ENCODE measurements at places on chromosomes 5 and 9.

DNA sequence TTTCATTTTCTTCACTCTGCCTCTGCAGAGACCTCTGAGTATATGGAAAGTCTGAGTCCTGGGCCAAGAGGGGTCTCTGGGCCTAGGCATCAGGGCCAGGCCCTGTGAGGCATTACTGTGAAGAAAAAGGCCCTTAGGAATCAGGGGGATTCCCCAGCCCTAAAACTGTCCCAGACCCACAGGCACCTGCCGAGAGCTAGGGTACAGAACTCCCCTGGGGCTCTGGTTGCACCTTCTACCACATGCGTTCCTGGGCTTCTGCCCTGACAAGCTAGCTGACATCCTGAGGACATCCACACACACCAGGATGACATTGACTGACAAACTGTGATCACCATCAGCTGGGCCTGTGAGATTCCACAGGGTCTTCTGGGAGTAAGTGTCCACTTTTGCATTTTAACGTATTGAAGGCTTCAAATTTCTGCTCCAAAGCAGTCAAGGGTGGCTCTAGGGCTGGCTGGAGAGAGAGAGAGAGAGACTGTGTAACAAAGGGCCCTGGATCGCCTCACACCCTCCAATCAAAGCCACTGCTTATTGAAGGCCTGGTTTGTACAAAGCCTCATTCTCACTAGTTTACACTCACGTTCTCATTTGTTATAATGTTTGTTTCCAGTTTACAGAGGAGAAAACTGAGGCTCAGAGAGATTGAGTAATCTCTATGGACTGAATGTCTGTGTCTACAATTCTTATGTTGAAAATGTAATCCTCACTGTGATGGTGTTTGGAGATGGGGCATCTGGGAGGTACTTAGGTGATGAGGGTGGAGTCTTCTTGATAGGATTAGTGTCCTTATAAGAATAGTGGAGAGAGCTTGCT, 45.1 kb downstream of the TGFBI start:
- DNase-seq: no peak

GRCh38 chr5:150263801-150264621, 25.6 kb downstream of the CAMK2A start:
- DNase-seq: no peak

GRCh38 chr5:1555011-1555807, 31.4 kb upstream of the LPCAT1 start:
- DNase-seq: no peak

- no peak for DNase-seq
Observed at GRCh38 chr9:2298217-2298616, 283.1 kb downstream of the SMARCA2 start.

- DNase-seq: peak; percentile 81
Observed at GRCh38 chr5:149549461-149550267, 1.6 kb downstream of the CSNK1A1 start.

GRCh38 chr5:176985516-176985915, 21.1 kb downstream of the UIMC1 start:
- DNase-seq: peak; percentile 76

DNA sequence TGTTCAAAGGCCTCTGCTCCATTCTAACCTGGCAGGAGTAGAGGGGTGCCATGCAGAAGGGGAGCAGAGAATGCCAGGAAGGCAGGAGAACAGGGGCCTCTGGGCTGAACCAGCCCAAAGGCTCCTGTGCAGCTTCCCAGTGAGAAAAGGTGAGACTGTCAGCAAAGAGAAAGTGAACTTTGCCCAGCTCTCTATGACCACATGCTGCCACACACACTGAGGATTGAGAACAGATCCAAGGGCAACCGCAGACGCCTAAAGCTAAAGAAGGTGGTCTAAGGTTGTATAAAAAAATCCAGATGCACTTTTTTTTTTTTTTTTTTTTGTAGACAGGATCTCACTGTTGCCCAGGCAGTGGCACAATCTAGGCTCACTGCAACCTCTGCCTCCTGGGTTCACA, 51.4 kb downstream of the ALDH7A1 start:
- DNase-seq: no peak

DNA sequence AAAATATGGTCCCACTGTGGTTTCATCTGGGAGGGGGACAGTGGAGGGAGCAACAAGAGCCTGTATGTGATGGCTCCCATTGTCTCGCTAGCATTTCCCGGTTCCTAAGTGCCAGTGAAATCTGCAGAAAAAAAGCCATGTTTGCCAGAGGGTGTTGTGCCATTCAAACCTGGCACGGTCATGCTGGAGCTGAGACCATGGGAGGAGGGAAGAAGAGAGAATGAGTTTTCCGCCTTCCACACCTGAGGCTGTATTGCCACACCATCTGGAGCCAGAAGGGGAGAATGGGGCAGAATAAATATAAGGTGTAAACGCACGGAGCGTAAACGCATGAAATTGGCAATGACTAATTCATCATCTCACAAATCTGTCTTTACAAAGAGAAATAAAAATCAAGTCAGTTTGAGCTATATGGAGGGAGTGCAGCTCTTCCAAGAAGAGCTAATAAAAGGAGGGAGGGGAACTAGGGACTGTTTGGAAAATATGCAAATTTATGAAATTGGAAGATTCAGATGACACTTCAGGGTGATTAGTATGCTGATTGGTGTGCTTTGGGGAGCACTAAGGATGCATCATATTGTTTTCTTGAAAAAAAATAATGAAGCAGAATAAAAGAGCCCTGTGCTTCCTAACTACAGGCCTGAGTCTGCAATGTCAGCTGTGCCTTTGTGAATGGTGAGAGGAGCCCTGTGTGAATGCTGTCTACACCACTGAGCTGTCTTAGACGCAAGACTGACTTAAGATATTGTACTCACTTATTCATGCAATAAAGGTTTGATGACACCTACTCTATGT, 237.9 kb downstream of the NSG2 start:
- DNase-seq: no peak

- no peak for DNase-seq
Observed at GRCh38 chr9:84382720-84383119, 42.2 kb upstream of the SLC28A3 start.

- no peak for DNase-seq
Observed at GRCh38 chr5:172868924-172869591, 35.0 kb downstream of the ERGIC1 start.

DNA sequence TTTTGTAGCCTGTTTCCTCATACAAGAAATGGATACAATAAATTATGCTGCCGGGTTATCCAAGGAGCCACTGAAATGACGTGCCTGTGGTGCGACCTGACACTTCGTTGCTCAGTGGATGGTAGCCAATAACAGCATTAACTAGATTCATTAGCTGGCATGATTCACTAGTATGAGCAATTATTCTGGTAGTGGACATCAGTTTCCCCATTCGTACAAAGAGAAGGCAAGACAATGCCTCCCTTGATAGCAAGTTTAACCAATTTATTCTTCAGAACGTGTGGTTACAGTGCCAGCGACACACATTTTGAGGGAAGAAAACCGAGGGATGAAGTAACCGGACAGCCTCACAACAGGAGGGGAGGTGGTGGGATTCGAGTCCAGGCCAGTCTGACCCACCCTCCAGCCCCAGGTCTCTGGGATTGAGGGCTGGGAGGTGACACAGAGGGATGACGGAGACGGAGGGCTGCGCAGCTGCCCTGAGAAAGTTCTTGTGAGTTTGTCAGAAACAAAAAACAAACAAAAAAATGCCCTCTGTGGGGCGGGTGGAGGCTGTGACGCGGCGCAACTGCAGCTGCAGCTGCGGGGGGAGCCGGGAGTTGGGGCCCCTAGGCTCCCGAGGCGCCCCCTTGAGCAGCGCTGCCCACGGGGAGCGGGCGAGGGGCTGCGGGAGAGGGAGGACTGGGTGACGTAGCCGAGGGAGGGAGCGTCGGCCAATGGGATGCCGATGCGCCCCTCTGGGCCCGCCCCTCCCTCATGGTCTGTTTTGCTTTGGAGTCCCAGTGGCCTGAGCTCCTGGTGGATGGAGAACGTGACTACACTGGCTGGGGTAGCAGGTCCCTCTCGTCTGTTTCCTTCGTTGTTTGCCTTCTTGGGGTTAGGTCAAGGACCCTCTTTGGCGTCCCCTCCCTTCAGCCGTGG, 10.9 kb downstream of the LHX2 start:
- no peak for DNase-seq

Measured in activated CD4-positive, alpha-beta T cell treated with anti-CD3 and anti-CD28 coated beads, Interleukin-2, amount 10 ng/mL, durations not matched to agents 24 days and 14 days (primary cell).